Hypothalamus (tissue), 51 donors: ENCODE measurements at places on chromosomes 13 and 19.

- no peak for DNase-seq
Measured at GRCh38 chr19:979318-979741, 4.8 kb upstream of the WDR18 start.

DNA sequence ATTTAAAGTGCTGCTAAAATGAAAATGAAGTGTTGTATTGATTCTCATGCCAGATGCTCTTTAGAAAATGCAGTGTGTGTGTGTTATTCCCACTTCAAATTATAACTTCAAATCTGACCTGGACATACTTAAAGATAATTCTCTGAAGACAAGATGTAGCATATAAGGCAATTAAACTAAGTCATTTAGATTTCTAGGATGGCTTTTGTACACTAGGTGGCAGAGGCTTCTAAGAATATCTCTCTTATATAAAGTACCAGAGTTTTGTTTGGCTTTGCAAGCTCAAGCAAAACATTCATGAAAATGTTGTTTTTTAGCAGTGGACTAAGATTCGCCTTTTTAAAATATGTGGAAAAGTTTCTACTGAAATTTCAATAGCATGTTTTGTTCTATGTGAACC lies 407.2 kb downstream of the GPC5 start:
- no peak for DNase-seq

GRCh38 chr13:27643334-27644132 lies 21.8 kb downstream of the POLR1D start:
- DNase-seq = no peak

GRCh38 chr19:55406091-55406825 lies 1.3 kb downstream of the UBE2S start:
- DNase-seq = no peak

GRCh38 chr13:108963276-108963810 lies 333.9 kb downstream of the MYO16 start:
- DNase-seq = no peak

DNA sequence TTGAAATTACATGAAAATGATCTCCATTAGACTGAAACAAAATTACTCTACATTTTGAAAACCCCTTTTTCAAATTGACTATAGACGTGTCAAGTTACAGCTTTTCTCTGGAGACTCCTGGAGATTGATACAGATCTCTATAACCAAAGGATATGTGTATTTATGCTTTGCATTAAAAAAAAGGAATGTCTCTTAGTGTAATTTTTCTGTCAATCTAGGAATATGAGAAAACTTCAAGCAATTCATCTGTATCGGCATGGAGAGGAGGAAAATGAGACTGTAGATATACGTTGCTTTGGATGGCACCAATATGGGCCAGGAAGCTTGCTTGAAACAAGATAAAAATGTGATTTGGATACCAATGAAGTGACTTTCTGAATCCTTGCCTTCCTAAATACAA lies 286.6 kb downstream of the PCDH9 start:
- DNase-seq = no peak

- DNase-seq = no peak
Measured at GRCh38 chr13:107266657-107267056, 698.7 kb upstream of the ARGLU1 start.

- no peak for DNase-seq
Measured at GRCh38 chr19:2733930-2734588, 5.8 kb downstream of the SLC39A3 start.

GRCh38 chr19:51668216-51668615 lies 21.6 kb upstream of the SIGLEC14 start:
- no peak for DNase-seq

DNA sequence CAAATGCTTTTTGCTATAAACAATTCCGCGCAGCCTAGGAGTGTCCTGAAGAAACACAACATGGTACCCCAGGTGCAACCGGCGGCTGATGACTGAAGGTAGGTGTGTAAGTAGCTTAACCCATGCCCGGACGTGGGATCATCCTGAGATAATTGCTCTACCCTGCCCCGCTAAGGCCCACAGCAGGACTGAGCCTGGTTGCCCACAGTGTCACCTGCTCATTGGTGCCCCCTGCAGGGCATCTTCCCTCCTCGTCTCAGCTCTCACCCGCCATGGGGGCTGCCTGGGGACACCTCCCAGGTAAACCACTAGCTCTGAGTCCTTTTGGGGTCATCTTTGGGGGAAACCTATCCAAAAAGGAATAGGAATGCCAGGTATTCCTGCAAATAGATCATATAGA lies 22.3 kb downstream of the TMEM161A start:
- DNase-seq = peak; percentile 12

GRCh38 chr19:401866-402511 lies 7.0 kb downstream of the C2CD4C start:
- no peak for DNase-seq

DNA sequence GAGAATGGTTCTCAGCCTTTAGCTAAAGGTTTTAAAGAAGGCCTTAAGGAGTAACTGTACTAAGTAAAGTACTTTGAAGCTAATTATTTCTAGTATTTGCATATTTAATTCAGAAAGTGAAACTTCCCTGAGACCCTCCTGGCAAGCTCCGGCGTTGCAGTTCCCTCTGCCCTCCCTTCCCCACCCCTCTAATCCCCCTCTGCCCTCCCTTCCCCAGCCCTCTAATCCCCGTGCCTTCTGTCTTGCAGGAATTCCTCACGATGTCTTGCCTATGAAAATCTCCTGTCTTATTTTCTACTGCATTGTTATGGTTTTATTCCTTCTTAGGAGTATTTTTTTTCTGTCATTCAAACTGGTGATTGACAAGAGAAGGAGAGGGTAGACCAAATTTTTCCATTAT lies 236.9 kb downstream of the COL4A1 start:
- no peak for DNase-seq

DNA sequence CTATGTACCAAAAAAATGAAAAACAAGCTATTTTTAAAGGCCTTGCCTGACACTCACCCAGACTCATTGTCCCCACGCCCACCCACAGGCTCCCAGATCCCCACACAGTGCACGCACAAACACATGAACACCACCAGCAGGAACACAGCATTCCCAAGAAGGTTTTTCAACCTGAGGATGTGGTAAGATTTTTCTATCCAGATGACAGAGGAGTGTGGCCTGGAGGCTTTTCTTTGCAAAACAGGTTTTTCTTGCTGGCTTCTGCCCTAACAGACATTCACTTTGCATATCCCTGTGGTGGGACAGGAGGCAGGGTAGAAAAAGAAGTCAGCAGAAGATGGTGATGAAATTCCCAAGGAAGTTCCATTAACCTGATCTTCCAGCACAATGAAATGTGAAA lies 97.8 kb downstream of the KLF12 start:
- no peak for DNase-seq

- peak; percentile 66 for DNase-seq
Measured at GRCh38 chr13:30112602-30113435, 194.5 kb downstream of the KATNAL1 start.

GRCh38 chr19:5557691-5558090 lies 10.1 kb downstream of the TINCR start:
- no peak for DNase-seq

GRCh38 chr13:50726164-50726563 lies 117.3 kb downstream of the DLEU7 start:
- no peak for DNase-seq

GRCh38 chr19:42762789-42763188 lies 2.7 kb downstream of the PSG8 start:
- DNase-seq = no peak

DNA sequence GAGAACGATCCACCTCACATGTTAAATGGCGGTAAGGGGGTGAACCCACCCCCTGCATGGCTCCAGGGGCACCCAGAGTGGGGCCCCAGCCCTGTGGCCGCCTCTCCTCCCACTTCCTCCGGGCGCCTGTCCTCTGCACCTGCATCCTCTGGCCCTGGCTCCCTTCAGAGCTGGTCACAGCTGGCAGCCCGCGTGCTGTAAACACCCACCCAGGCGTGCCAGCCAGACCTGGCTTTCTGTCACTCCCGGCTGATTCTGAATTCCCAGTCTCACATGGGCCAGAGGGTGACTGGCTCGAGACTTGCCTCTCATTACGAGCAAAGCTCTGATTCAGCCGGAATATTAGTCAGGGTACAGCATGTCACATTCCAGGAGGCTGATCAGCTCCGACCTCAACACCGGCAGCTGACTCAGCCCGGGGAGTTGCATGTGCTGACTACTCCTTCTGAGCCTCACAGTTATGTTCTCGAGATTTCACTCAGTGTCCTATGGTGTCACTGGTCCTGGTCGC lies 75.1 kb downstream of the GNG7 start:
- peak; percentile 63 for DNase-seq

DNA sequence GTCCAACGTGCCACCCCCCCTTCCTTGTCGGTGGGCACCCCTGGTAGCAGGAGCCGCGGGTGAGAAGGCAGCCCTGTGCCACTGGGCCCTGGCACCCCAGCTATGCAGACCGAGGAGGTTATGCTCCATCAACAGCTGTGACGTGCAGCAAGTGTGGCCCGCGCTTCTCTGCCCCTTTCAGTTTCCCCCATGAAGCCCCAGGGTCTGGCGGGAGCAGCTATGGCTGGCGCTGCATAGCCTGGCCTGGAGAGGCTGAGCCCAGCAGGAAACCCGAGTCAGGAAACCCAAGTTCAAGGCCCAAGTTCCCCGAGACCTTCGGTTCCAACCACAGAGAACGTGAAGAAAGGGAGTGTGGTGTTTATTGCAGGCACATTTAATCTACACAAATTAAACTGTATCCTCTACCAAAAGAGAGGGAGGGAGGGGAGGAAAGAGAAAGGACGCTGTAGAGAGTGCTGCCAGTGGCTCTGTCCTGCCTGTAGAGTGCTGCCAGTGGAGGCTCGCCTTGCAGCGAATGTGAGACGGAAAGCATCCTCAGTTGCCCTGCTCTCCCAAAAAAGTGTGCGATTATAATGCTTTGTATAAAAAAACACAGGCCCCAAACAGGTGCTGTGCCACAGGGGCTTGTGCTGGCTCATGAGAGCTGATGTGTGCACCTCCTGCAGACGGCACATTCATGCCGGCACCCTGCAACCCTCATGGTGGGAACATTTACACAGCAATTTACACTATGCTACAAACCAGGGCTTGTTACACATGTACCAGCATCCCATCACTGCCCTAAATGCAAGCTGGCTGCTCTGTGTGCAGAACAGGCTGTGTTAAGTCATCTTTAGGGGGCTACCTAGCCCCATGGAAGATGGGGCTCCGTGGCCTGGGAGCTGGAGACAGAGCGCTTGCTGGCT lies 16.3 kb downstream of the POP4 start:
- DNase-seq = no peak

DNA sequence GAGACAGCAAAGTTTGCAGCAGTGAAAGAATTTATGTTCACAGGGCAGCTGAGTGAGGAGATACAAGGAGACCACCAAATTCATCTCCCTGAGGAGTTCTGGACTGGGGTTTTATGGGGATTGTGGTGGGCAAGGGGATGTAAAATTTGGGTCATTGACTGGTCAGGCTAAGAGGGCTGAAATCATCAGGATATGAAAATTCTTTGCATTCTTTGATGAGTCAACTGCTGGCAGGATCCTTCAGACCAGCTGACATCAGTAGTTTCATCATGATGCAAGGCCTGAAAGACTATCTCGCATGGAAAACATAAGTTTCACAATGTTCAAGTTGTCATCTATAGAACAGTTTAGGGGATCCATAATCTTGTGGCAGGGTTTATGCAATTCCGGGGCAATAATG lies 869.5 kb upstream of the PCDH9 start:
- no peak for DNase-seq

- DNase-seq = no peak
Measured at GRCh38 chr19:39913682-39914333, 20.6 kb downstream of the FCGBP start.

DNA sequence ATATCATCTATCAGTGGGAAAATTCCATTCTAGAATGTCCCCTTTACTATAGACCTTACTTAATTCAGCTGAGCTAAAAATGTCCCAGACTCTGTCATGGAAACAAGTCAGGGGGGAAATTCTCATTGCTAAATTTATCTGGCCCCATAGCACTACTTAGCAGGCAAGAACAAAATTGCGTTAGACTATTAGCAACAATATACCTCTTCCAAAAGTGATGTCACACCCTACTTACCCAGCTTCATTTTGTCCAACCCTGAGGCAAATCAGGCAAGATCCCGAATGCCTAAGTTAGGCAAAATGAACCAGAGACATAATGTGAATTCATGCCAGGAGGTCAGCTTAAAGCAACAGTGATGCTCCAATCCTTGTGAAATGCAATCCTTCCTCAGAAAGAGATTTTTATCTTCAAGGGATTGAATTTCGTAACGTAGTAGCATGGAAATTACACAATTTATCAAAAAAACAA lies 93.7 kb downstream of the FRY start:
- no peak for DNase-seq

GRCh38 chr19:43498233-43498842 lies 6.2 kb downstream of the PHLDB3 start:
- DNase-seq = no peak

- DNase-seq = peak; percentile 78
Measured at GRCh38 chr19:5947435-5947834, 30.5 kb downstream of the RANBP3 start.

GRCh38 chr13:71830323-71830722 lies 36.7 kb downstream of the DACH1 start:
- DNase-seq = no peak

DNA sequence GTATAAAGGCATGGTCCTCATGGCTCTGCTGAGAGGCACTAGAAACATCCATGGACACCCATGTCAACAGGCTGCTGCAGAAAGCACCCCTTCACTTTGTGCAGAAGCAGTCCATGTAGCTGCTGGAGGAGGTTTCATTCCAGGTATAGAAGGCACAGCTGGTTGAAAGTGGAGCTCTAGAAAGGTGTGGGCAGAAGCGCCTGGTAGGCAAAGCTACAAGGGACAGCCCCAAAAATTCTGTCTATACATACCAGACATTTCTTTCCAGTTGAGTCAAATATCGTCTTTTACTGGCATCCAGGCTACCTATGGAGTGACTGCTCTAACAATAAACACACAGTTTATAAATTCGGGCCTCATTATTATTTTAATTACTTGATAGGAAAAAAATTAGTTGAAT lies 129.3 kb downstream of the ENOX1 start:
- DNase-seq = no peak

DNA sequence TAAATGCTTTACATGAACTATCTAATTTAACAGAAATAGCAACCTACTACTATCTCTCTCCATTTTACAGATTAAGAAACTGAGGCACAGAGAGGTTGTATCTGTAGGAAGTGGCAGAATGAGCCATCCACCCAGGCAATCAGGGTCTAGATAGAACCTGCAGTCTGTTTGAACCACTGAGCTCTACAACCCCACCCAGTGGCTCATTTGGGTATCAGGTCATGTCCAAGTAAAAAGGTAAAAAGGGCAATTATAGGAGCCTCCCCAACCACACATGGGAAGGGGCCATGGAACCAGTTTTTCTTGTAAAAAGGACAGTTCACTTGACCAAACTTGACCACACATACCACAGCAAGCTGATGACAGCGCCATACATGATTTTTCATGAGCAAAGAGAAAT lies 92.9 kb upstream of the SGCG start:
- DNase-seq = no peak

GRCh38 chr13:111429064-111429558 lies 108.7 kb downstream of the TEX29 start:
- DNase-seq = no peak

GRCh38 chr13:92769046-92769445 lies 457.6 kb upstream of the GPC6 start:
- no peak for DNase-seq
